ENCODE measurements at places on chromosomes 1 and 21. TPM values are rescaled to one million over a fixed set of nuclear protein-coding genes. Genes with fewer than 3 reads are reported as not detected.

TENT5C gene
- 6.0 TPM for total RNA-seq

TTC24 gene
- total RNA-seq, result 7.3 TPM

ELF3 gene
- 0.30 TPM for total RNA-seq

TDRD5 gene
- not detected for total RNA-seq

NBPF4 gene
- total RNA-seq, result 0.21 TPM

ADORA3 gene
- not detected for total RNA-seq

PUSL1 gene
- 18.0 TPM for total RNA-seq

ADORA1 gene
- total RNA-seq, result not detected

GJC2 gene
- total RNA-seq, result 0.64 TPM

SPATA45 gene
- not detected for total RNA-seq

TTC34 gene
- 1.3 TPM for total RNA-seq

TTLL10 gene
- total RNA-seq, result not detected

SNRNP40 gene
- total RNA-seq, result 101 TPM

MYOG gene
- total RNA-seq, result not detected

STMN1 gene
- total RNA-seq, result 557 TPM

TNNT2 gene
- not detected for total RNA-seq

SUSD4 gene
- 2.2 TPM for total RNA-seq

MMEL1 gene
- 1.4 TPM for total RNA-seq
